Adrenal gland (tissue), 19 donors: ENCODE measurements at places on chromosomes 4 and X.

- no peak for DNase-seq
Observed at GRCh38 chr4:5385741-5386311, 322.5 kb downstream of the EVC2 start.

GRCh38 chr4:147482281-147482680 is 1.4 kb downstream of the EDNRA start:
- DNase-seq, result no peak

DNA sequence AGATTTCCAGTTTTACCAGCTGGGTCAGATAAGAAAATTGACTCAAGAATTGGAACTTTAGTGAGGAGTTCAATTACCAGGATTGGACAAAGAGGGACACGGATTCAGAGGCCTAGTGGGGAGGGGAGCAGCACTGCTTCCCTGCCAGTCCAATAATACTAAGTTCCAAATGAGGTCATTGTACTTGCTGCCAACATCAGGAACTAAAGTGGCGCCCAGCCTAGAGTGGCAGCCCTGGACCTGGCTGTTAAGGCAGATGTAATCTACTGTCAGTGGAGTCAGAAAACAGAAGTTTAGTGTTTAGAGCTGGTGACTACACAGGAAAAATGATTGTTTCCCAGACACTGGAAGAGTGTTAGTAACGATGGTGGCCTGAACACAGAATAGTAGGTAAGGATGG is 42.7 kb upstream of the RAPGEF2 start:
- DNase-seq, result no peak

GRCh38 chrX:110180176-110180927 is 137.5 kb downstream of the AMMECR1 start:
- DNase-seq, result peak; percentile 73

- no peak for DNase-seq
Observed at GRCh38 chr4:70979445-70980008, 13.9 kb upstream of the DCK start.

DNA sequence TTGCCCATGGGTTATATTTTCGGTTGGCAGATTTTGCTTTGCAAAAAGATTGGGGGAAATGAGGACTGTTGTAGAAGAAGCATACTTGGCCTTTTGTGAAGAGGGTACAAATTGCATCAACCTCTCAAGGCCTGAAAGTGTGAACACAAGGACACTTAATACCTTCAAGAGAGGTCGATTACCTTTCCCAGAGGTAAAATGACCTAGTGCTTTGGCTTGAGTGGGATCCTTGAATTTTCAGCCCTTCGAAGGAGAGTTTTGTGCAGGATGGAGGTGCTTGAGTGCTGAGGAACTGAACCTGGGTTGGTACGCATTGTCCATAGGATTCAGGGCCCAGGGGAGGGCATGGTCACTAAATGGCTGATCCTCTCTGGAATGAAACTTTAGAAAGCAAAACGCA is 27.6 kb upstream of the NKAP start:
- no peak for DNase-seq

GRCh38 chr4:56640621-56641493 is 40.2 kb downstream of the HOPX start:
- no peak for DNase-seq

GRCh38 chrX:135178636-135179035 is 7.4 kb upstream of the CT55 start:
- DNase-seq, result no peak

DNA sequence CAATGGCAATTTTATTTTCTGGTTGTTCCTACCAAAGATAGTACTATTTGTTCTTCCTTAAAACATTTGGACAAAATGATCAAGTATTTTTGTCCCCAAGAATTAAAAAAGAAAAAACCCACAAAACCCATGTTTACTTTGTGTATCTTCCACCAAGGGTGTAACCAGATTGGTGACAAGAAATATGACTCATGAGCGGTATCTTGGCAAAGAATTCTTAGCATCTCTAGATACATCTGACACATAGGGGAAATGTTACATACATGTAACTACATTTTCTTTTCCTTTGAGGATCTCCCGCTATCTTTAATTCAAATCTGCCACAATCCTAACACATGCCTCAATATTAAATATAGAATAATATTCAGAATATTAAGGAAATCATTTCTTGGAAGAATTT is 78.7 kb downstream of the WDFY3 start:
- no peak for DNase-seq

- no peak for DNase-seq
Observed at GRCh38 chrX:118216087-118216486, 99.5 kb upstream of the KLHL13 start.

DNA sequence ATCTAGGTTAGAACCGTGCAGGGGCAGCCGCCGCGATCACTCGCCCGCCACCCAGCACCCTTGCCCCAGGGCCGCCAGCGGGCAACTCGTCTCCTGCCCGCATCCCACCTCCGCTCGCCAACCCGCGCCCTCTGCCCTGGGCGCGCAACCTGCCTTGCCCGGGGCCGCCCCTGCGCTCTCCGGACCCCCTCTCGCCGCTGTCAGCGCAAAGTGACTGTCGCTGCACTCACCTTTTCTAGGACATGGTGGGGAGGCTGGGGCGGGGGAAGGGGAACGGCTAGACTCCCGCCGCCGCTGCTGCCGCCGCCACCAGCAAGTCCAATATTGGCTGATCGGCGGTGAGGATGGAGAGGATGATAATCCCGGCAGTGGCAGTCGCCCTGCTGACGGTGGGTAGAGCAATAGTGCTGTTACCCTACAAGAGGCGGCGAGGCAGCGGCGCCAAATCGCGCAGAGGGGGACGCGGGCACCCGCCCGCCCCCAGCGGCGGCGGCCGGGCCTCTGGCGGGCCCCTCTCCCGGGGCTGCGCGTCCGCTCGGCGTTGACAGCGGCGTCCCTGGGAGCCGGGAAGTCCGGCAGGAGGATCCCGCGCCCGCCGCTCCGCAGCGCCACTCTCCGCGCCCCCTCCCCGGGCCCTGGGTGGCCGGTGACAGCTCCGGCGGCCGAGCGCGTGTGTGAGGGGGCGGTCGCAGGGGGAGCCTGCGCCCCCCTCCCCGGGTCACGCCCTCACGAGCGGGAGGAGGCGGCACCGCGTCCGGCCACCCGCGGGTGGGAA is 2.3 kb upstream of the NR3C2 start:
- peak; percentile 69 for DNase-seq

- DNase-seq, result no peak
Observed at GRCh38 chrX:123720486-123720885, 12.4 kb downstream of the THOC2 start.

DNA sequence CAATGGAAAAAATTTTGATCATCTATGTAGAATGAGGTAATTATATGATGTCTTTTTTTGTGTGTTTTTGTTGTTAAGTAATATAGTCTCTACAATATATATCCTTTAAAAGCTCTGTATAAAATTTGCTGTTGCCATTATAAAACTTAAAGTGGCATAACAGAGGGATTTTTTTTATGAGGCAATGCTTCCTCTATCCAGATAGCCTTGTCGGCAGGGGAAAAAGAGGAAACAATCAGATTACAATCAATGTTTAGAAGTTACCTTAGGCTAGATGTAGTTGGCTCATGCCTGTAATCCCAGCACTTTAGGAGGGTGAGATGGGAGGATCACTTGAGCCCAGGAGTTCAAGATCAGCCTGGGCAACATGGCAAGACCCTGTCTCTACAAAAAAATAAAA is 86.8 kb downstream of the DIAPH2 start:
- DNase-seq, result no peak

- no peak for DNase-seq
Observed at GRCh38 chrX:41110801-41111625, 25.8 kb downstream of the USP9X start.

DNA sequence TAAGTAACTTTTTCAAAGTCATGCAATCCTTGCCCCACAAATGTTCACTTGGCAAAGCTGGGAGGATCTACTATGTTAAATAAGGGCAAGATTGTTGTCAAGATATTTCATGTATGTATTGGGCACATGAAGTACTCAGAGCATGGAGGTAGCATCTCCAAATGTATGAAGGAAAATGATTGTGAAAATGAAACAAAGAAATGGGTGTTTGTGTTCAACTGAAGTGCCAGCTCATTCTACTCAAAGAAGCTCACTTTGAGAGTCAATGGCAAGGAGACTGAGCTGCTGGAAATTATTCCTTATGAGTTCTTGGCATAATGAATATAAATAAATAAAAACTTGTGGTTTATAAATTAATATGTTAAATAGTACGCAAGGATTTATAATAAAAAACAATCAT is 124.5 kb upstream of the ARSJ start:
- DNase-seq, result no peak

- no peak for DNase-seq
Observed at GRCh38 chrX:109776432-109776831, 43.4 kb upstream of the ACSL4 start.

DNA sequence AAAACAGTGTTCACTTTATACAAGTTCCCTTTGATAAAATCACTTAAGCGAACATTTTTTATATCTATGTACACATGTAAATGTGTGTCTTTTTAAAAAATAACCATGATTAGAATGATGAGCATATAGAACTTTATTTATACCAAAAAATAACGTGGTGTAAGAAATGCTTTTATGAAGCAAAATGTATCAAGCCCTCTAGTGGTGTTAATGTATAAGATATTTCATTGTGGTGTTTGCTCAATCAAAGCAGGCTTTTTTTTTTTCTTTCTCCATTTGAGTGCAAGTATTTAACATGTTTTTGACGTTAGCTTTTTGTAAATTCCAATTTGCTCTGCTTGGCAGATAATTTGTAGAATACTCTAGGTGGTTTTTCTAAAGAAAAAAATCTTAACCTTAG is 2092.4 kb upstream of the TENM3 start:
- no peak for DNase-seq

DNA sequence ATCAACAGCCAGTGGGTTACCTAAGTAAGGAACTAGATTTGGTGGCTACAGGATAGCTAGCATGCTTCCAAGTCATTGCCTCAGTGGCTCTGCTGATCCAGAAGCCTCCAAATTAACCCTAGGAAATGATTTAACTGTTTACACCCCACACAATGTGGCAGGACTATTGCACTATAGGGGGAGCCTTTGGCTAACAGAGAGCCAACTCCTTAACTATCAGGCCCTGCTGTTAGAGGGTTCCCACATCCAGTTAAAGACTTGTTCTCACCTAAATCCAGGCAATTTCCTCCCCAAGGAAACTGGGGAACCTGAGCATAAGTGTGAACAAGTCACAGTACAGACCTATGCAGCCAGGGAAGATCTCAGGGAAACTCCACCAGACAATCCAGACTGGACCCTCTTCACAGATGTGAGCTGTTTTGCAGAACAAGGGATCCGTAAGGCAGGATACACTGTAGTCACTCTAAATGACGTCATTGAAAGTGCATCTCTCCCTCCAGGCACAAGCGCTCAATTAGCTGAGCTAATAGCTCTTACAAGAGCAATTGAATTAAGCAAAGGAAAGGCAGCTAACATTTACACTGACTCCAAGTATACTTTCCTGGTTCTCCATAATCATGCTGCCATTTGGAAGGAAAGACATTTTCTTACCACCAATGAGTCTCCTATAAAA is 185.3 kb upstream of the SPOCK3 start:
- no peak for DNase-seq

GRCh38 chr4:183354219-183354618 is 32.0 kb upstream of the CLDN24 start:
- no peak for DNase-seq

DNA sequence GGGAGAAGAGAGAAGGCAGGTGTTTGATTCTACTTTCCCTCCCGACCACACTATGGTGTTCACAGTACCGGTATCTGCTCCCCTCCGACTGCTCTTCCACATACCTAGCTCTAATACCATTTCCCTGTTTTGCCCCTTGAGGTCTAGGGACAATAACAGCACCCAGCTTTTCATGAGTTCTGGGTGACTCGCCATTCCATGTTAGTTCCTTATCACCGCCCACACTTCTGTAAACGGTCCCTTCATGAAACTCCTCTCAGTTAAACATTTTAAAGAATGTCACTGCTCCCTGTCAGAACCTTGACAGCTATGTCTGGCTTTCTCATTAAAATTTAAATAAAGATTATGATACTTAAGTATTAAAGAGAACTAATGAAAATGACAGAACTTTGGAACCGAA is 136.7 kb downstream of the ADAMTS3 start:
- DNase-seq, result no peak

GRCh38 chr4:73822389-73822788 is 14.1 kb upstream of the CXCL6 start:
- DNase-seq, result no peak

GRCh38 chr4:11741190-11741652 is 312.5 kb upstream of the HS3ST1 start:
- DNase-seq, result no peak

- no peak for DNase-seq
Observed at GRCh38 chrX:8284131-8284530, 113.1 kb upstream of the VCX2 start.

GRCh38 chr4:86582410-86582809 is 11.7 kb upstream of the PTPN13 start:
- DNase-seq, result peak; percentile 20

GRCh38 chr4:108852691-108853090 is 89.8 kb upstream of the ETNPPL start:
- DNase-seq, result no peak
